ENCODE measurements at places on chromosomes 16 and 17.
A peak's percentile ranks its signal among the peaks of the same experiment; 100 is the strongest.

- no peak for DNase-seq
These were observed 86.2 kb upstream of the ZNF469 start for GRCh38 chr16:88296437-88297177.

GRCh38 chr16:4908854-4909401, 28.0 kb downstream of the PPL start:
- no peak for DNase-seq

DNA sequence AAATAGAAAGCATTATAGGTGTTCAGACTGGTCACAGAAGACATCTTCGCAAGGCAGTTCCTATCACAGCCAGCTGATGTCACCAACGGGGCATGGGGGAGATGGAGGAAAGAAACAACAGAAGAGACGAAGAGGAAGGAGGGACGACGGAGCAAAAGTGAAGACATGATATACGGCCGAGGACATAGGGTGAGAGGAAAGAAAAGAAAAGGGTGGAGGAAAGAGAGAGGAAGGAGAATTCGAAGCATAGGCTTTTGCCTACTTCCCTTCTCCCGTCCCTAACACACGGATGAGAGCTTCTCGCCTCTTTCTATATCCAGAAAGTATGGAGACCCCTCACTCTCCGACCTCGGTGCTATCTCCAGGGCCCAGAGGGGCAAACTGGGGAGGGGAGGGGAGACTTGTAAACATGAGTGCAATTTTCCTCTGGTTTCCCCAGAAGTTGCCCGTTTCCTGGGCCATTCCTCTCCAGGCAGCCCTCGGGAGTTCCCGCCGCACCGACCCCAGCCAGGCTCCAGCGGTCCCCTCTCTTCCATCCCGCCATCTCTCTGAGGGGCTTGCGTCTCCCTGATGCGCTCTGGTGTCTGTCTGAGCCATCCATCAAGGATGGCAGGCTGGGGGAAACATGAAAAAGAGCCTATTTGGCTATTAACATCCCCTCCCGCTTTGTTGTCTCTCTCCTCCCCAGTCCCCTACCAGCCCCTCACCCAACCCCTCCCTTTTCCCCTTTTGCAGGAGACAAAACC, 26.0 kb downstream of the COPZ2 start:
- DNase-seq, result no peak

GRCh38 chr16:55331648-55332185, 7.7 kb downstream of the IRX6 start:
- no peak for DNase-seq

DNA sequence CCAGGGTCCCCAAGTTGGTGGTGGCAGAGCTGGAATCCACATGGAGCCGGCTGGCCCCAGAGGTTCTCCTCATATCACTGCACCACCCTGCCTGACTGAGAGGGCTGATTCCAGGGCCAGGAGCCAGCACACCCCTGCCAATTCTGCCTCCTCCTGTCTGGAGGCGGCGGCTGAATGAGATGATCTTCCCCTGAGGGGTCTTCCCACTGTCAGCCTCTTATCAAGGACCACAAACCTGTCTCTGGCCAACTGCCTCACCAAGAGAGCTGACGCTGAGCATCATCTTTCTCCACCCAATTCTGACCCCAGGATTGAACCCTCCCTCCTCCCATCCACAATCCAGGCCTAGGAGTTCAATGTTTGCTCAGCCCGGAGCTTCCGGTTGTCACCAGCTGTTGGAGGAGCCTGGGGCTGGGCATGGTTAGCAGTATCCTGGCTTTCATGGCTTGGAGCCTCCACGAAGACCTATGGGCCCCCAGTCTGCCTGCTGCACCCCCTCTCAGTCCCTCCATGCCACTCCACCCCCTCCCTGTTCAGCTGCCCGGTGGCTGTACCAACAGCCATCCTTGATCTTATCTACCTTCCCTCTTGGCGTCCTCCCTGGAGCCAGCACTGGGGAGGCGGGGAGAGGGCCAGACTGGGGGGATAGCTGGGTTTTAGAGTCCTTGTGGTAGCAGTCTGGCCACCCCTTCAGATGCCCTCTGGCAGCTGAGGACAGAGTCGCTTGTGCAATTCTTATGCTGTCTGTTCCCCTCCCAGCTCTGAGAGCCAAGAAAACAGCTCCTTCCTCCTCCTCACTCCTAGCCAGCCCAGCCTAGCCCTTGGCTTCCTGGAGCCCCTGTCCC, 25.6 kb downstream of the ABCC3 start:
- DNase-seq, result peak; percentile 69

- no peak for DNase-seq
These were observed 25.2 kb upstream of the GPRC5B start for GRCh38 chr16:19909750-19910322.

All from suppressor macrophage (primary cell).